Central memory CD8-positive, alpha-beta T cell (primary cell): ENCODE measurements at places on chromosomes 7 and 10.

DNA sequence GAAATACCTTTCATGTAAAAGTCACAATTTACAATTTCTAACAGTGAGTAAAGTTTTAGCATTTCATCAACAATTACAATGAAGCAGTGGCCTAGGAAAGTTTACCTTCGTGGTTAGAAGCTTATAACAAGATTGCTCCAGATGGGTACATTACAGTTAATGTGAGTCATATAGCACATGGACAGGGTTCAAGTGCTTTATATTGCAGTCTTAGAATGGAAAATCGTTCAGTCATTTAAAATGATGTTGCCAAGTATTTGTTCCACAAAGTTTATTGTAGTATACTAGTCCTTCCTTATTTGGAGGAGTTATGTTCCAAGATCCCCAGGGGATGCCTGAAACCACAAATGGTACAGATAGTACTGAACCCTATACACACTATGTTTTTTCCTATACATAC, 174.6 kb upstream of the TARP start:
- no peak for DNase-seq

DNA sequence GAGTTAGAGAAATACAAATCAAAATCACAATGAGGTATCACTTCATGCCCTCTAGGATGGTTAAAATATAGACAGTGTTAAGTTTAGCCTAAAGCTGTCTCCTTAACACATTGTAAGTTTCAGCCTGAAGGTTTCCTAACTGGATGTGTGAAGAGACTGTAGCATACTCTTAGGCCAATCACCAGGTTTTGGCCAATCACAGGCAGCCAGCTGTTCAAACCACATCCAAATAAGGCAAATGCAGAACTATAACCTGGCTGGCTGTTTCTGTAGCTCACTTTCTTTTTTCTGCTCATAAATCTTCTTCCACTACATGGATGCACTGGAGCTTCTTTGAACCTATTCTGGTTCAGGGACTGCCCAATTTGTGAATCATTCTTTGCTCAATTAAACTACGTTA, 19.7 kb downstream of the ESYT2 start:
- DNase-seq = no peak

- DNase-seq = no peak
Measured at GRCh38 chr10:3699916-3700315, 85.1 kb downstream of the KLF6 start.

DNA sequence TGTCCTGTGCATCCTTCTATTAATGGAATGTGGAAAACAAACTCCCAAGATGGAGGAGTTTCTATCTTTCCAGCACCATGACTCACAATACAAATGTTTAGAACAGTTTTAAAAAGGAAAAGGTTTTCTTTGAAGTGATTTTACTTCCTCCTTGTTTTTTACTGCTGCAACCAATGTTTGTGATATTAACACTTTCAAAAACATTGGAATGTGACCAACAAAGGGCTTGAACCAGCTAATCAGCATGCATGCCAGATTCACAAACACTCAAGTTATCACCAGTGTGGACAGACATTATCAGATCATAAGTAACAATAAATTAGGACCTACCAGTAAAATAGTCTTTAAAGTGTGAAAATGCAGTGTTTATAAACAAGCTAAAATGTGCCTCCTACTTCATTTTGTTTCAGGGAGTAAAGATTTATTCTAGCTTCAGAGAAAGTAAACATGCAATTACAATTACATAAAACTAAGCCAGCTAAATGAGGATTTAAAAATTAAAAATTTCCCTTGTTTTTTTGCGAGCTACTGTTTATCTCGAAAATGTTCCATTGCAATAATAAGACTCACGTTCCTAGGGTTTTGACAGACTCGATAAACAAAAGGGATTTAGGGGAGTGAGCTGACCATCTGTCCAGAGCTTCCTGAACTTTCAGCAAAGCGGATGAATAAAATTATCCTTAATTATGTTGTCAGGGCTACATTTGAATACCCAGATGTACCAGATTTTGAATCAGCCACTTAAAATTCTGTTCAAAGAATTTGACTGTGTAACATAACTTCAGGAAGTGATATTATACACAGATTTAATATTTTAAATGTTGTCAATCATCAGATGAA, 29.8 kb downstream of the CPVL start:
- no peak for DNase-seq

GRCh38 chr7:15802425-15802824, 115.9 kb upstream of the MEOX2 start:
- no peak for DNase-seq

- no peak for DNase-seq
Measured at GRCh38 chr7:112452102-112452888, 2.0 kb downstream of the IFRD1 start.

- no peak for DNase-seq
Measured at GRCh38 chr10:48506147-48506917, 98.5 kb downstream of the ARHGAP22 start.

DNA sequence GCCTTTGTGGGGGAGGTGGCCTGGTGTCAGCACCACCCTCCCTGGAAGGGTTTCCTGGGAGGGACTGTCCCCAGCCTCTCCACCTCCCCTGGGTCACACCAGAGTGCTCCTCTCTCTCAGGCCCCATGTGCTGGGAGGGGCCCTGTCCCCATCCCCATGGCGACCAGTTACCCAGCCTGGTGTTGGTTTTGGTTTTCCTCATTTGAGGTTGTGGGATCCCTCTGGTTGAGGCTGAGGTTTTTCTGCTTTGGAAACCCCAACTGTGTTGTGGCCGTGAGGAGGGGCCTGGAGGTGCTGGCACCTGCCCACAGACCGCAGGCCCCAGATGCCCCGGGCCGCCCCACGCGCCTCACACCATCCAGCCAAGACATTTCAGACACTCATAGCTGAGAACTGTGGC, 106.3 kb downstream of the GRK5 start:
- DNase-seq = no peak

- DNase-seq = no peak
Measured at GRCh38 chr7:152006336-152006735, 19.1 kb upstream of the GALNT11 start.

DNA sequence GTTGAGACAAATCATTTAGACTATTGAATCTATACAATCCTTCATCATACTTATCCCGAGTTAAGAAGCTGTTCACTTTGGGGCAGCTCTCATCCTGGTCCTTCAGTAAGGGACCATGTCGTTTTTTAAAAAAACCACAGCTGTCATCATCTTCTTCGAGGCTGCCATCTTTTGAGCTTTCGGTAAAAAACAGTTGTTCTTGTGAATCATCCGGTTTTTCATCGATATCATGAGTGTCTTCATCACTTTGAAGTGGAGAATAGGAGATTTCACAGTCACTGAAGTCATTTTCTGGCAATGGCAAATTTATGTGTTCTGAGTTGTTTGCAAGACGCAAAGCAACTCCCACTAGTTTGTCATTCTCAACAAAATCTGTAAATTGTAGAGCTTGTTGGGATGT, 3.9 kb downstream of the DCLRE1A start:
- no peak for DNase-seq

GRCh38 chr10:125118011-125118611, 42.3 kb downstream of the CTBP2 start:
- no peak for DNase-seq

GRCh38 chr10:6766131-6766801, 186.2 kb upstream of the PRKCQ start:
- no peak for DNase-seq

GRCh38 chr7:157928808-157929425, 592.1 kb downstream of the DNAJB6 start:
- DNase-seq = no peak

DNA sequence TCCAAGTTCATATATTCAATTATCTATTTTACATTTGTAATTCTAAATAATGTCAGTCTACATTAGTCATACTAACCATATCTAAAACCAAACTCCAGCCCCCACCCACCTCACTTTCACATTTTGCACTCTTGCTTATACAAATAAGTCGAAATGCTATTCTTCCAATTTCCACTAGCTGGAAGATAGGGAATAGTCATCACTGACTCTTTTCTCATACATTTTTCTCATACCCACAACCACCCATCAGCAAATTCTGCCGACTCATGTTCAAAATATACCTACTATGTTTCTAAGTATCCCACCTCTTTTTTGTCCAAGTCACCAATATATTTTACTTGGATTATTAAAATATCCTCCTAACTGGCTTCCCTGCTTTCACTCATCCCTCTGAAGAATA, 93.2 kb upstream of the DGKB start:
- no peak for DNase-seq

DNA sequence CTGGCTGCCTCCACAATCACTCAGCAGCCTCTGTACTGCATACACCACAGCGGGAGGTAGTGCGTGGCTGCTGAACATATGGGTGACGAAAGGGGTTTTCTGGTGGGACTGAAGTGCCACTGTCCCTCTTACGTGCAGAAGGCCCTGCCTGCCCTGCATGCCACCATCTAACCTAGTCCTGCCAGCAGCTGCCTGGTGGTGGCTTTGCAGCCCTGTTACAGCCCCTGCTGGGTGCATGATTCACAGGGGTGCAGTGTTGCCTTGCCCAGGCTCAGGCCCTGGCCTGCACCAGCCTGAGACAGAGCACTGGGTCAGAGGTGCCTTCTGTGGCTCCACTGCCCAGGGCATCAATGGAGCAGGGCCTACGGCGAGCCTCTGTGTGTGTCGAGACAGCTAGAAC, 50.1 kb downstream of the SYPL1 start:
- DNase-seq = no peak

- no peak for DNase-seq
Measured at GRCh38 chr10:110016039-110016438, 8.3 kb downstream of the ADD3 start.

DNA sequence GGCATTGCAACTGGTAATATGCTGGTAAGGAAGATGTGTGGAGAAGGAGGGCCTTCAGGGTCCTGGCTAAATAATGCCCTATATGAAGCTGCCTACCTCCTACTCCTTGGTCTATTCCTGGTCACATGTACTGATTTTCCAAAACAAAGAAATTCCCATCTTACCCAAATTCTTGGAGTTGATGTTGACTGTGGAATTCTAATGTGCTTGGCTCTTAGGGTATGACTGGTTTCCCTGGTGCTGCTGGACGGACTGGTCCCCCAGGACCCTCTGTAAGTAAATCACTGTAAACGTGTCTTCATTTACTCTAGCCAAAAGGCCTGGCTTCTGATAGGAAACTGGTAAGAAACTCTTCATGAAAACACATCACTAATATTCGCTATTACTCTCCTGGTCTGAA, 27.0 kb downstream of the COL1A2 start:
- DNase-seq = no peak

DNA sequence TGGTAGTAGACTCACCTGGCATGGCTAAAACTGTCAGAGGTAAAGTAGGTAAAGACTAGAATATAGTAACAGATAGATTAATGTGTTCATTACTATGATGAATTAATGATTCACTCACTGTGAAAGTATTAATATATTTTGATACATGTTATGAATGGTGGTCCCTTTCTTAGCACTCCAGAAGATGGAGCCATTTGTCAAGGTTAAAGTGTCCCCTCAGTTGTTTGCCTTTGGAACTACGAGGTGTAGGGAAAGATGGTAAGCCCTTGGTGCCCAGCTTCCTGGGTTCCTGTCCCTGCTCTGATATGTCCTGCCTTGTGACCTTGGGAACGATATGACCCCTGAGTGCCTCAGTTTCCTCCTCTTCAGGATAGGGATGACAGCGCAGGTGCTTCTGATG, 49.4 kb downstream of the HTRA1 start:
- no peak for DNase-seq

GRCh38 chr10:126468467-126468866, 80.2 kb upstream of the ADAM12 start:
- no peak for DNase-seq

DNA sequence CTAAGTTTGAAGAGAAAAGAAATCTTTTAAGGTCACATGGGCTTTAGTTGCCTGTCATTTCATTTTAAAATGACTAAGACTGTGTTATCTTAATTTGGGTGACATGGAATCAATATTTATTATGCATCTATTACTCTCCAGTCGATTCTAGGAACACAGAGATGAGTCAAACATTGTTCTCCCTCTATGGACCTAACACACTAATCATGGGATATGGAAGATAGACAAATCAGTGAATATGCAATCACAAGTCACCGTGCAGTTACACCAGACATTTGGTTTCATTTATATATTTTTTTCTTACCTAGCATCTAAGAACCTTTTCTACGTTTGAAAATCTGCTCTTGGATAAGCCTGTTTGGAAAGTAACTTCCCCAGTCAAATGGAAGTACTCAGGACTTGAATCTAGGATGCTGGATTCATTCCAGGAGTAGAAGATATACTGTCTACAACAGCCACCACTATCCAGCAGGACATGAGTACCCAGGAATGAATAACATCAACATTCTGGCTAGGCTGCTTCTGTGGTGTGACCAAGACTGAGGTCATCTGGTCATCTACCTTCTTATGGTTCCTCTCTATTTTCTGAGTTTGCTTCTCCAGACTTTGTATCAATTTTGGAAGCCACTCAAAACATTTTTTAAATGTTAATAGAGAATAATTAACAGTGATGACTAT, 902.9 kb upstream of the LRRN3 start:
- no peak for DNase-seq

- DNase-seq = no peak
Measured at GRCh38 chr10:61776615-61777266, 114.0 kb downstream of the CABCOCO1 start.
